ENCODE measurements at places on chromosomes 4 and X.

GRCh38 chrX:22136711-22137110 is 104.6 kb downstream of the PHEX start:
- DNase-seq = no peak

GRCh38 chr4:89379511-89380044 is 72.0 kb upstream of the GPRIN3 start:
- no peak for DNase-seq

DNA sequence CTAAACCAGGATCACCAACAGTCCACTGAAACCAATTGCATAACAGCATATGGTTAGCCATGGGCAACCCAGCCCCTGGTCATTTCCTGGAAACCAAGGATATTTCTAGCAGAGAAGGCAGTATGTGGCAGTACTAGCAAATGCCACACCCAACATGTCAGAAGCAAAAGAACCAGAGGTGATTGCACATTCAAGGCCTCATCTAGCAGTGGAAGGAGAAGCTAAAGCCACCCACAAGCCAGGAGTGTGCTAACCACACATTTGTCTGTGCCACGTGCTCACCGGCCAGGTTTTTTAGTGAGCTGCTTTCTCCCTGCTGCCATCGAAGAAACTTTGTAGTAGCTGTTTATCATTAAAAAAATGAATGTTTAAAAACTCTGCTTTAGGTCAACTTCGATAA is 42.0 kb downstream of the TEC start:
- DNase-seq = no peak

DNA sequence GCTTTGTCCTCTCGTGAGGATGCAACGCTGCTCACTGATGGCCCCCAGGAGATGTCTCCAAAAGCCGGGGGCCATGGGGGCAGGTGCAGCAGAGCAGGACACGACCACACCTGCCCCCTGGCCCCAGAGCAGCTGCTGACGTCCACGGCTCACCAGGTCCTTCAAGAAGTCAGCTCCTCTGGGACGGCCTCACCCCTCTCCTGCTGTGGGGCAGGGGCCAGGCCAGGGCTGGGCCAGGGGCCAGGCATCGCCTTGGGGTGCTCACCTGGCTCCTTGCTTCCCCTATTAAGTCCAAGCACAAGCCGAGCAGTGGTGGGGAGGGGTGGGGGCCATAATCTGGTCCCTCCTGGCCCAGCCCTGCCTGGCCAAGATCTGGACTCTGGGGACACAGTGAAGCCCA is 28.6 kb upstream of the MXD4 start:
- DNase-seq = no peak

- DNase-seq = no peak
Measured at GRCh38 chrX:42996861-42997260, 218.9 kb upstream of the PPP1R2C start.

- DNase-seq = peak; percentile 36
Measured at GRCh38 chrX:41445171-41445570, 2.0 kb upstream of the NYX start.

GRCh38 chrX:72566448-72566847 is 6.2 kb downstream of the HDAC8 start:
- DNase-seq = no peak

DNA sequence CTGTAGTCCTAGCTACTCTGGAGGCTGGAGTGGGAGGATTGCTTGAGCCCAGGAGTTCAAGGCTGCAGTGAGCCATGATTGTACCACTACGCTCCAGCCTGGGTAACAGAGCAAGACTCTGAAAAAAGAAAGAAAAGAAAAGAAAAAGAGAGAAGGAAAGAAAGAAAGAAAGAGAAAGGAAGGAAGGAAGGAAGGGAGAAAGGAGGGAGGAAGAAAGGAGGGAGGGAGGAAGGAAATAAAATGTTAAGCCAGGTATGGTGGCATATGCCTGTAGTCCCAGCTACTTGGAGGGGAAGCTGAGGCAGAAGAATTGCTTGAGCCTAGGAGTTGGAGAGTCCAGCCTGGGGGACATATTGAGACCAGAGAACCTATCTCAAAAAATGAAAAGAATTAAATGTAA is 12.0 kb downstream of the STAP1 start:
- DNase-seq = no peak

DNA sequence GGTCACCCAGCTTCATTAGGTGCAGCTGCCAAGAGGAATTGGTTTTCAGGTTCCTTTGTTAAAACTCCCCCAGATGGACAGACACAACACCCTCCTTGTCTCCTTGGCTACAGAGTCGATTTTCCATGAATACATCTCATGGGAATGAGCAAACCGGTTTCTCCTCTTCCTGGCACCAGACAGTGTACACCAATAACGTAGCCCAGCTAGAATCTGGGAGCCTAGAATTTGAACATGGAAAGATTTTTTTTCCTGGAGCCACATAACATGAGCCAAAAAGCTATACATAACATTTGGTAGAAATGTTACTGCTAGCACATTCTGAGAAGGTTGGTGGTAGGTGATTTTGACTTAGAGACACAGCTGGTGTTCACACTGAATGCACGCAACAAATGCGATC is 62.9 kb upstream of the SLC34A2 start:
- DNase-seq = no peak

GRCh38 chr4:41930139-41930831 is 4.9 kb upstream of the TMEM33 start:
- no peak for DNase-seq

DNA sequence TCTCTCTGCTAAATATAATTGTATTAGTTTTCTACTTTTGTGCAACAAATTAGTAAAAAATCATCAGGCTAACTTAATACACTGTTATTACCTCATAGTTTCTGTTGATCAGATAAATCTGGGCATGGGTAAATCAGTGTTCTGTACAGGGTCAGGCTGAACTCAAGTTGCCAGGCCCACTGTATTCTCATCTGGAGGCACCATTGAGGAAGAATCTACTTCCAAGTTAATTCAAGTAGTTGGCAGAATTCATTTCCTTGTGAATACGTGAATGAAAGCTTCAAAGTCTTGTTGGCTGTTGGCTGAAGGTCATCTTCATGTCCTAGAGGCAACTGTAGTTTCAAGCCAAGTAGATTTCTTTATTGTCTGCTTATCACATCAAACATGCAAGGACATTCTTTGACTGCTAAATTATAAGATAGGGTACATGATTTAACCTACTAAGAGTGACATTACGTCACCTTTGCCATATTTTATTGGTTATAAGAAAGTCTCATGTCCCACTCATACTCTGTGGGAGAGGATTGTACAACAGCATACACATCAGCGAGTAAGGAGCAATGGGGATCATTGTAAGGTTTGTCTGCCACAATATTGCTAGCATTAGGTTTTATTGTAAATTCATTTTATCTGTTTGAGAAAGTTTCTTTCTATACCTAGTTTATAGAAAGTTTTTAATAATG is 1219.0 kb downstream of the ARAP2 start:
- DNase-seq = no peak

GRCh38 chr4:100605144-100605543 is 87.3 kb upstream of the EMCN start:
- no peak for DNase-seq

GRCh38 chr4:66014146-66014765 is 344.0 kb upstream of the EPHA5 start:
- DNase-seq = no peak

GRCh38 chr4:79609817-79610216 is 201.8 kb upstream of the GK2 start:
- no peak for DNase-seq

DNA sequence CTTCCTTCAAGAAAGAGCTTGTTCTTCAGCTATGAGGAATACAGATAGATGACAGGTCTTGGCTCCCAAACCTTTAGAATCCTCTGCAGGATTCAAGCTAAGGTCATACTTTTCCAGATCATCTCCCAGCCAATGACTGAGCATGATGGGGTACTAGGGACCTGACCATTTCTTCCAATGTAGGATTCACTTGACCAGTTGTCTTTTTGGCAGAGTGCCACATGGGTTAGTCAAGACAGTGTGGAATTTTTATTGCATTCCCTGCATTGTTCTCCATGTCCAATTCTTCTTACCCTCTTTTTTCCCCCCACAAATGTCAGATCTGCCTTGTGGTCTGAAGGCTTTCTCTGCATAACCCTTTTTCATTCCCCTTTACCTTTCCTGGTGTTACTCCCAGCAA is 99.5 kb downstream of the CCSER1 start:
- DNase-seq = no peak

DNA sequence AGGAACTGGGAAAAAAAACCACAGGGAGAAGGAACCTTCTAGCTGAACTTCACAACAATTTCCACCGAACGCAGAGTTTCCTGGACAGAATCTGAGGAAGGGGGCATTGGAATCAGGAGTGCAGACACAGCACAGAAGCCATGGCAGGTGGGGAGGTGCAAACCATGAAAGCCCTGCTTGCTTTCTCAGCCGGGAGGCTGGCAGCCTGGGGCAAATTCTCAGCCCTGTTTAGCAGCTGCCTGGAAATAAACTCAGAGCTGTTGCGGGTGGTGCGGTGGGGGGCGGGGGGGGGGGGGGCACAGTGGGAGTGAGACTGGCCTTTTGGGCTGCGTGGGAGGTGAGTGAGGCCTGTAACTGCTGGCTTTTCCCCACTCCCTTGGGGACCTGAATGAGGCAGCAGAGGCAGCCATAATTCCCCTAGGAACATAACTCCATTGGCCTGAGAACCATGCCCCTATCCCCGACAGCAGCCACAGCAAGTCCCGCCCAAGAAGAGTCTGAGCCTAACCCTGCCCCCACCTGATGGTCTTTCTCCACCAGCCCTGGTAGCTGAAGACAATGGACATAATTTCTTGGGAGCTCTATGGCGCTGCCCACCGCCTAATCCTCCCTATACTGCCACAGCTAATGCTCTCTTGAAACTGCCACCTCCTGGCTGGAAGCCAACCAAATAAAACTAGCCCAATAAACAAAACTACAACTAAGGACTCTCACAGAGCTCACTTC is 176.3 kb downstream of the FAM13A start:
- peak; percentile 44 for DNase-seq

DNA sequence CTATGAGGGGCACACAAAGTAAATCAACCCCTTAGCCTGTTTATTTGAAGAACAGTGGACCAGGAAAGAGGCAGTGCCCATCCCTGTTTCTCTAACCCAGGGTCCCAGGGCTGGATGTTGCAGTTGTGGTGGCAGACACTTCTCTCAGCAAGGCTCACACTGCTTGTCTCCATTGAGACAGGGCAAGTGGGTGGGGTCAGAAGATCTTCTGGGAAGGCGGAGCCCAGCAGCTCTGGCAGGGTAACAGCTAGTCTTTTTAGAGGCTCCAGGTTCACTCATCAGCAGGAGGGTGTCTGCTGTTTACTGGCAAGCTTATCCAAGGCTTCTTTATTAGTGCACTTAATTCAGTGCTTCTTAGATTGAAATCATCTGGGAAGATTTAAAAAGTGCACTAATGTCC is 659.8 kb upstream of the DIPK2B start:
- no peak for DNase-seq

DNA sequence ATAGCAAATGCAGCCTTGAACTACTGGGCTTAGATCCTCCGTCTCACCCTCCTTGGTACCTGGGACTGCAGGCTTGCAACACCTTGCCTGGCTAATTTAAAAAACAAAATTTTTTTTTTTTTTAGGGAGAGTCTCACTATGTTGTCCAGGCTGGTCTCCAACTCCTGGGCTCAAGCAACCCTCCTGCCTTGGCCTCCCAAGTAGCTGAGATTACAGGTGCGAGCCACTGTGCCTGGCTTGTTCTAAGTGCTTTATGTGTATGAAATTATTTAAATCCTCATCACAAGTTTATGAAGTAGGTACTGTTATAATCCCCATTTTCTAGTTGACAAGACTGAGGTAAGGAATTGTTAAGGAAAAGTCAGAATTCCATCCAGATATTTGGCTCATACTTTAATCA is 43.0 kb downstream of the CLCN3 start:
- no peak for DNase-seq

DNA sequence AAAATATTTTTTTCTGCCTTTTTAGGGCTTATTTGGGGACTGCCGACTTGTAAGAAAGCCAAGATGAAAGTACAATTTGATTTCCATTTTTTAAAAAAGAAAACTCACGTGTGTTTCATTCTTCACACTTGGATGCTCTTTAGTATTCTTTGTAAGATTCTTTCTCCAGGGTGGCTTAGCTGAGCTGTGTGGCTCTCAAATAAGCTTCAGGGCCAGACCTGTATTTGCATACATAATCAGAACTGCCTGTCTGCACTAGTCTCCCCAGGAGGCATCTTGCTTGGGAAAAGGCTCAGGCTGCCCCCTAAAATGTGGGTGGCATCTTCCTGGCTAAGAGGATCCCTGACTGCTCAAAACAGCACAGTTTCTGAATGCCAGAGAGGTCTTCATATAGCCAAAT is 498.4 kb downstream of the MID1IP1 start:
- DNase-seq = no peak

GRCh38 chr4:89641367-89641687 is 195.6 kb downstream of the SNCA start:
- no peak for DNase-seq

All from NCI-H1436 (cell line).